Suprapubic skin (tissue), 4 donors: ENCODE measurements at places on chromosomes 13 and 19. TPM values are rescaled to one million over a fixed set of nuclear protein-coding genes. Genes with fewer than 3 reads are reported as not detected.

DNA sequence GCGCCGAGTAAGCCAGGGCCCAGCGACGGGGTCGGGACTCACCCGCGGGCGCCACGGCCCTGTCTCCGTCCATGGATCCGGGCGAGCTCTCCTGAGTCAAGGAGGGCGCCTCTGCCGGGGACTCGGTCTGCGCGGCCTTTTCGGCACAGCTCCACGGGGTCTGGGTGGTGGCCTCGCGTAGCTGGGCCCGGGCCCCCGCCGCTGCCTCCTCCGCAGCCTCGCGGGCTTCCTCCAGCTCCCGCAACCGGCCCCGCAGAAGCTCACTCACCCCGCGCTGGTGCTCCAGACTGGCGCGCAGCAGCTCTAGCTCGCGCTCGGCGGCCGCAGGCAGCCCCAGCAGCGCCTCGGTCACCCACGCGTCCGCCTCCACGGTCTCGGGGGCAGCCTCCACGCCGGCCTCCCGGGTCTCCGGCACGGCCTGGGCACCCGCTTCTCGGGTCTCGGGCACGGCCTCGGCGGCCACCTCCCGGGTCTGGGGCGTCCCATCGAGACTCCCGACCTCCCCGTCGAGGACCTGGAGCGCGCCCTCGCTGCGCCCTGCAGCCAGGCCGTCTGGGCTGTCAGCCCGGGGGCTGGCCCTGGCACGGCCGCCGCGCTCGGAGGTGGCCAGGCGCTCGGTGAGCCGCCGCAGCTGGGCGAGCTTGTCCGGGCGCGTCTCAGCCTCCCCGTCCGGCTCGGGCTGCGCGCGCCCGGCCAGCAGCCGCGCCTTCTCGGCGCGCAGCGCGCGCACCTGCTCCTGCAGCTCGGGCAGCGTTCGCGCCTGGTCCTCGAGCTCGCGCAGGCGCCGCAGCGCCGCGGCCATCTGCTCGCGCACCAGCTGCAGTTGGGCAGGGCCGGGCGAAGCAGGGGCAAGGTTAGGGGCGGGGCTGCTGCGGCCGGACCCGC lies 8.4 kb downstream of the KANK3 start:
- no peak overlapping the region for H3K27ac ChIP-seq
- H3K4me1 ChIP-seq = peaks cover 27% of the 10 kb centered on the region
- no peaks in the 10 kb centered on the region for H3K36me3 ChIP-seq

GRCh38 chr13:40648841-40649240 lies 17.6 kb downstream of the FOXO1 start:
- no peak for DNase-seq
- no peak overlapping the region for H3K4me3 ChIP-seq
- peaks cover 68% of the 10 kb centered on the region for H3K4me1 ChIP-seq
- no peaks in the 10 kb centered on the region for H3K27me3 ChIP-seq
- no peak overlapping the region for H3K27ac ChIP-seq
- no peaks in the 10 kb centered on the region for H3K36me3 ChIP-seq

DNA sequence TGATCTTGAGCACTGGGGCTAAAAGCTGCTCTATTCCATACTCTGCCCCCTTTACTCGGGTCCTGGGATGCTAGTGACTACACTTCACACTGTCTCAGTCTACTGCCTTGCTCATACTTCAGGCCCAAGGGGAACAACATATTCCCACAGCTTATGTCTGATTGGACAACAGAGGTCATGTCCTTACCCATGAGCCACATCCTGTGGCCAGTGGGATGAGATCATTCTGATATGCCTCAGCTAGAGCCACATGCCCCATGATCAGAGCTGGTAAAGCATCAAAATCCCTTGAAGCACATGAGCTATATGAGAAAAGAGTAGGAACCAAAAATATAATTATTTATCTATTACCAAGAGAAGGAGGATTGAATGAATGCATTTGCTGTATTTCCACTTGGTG lies 290.1 kb upstream of the TSHZ3 start:
- H3K4me1 ChIP-seq = no peaks in the 10 kb centered on the region
- DNase-seq = no peak
- peaks cover 7% of the 10 kb centered on the region for H3K27me3 ChIP-seq
- H3K27ac ChIP-seq = no peak overlapping the region
- no peak overlapping the region for H3K4me3 ChIP-seq

- no peaks in the 10 kb centered on the region for H3K36me3 ChIP-seq
- H3K27ac ChIP-seq = no peak overlapping the region
- no peak for DNase-seq
- peaks cover 46% of the 10 kb centered on the region for H3K4me1 ChIP-seq
- no peak overlapping the region for H3K4me3 ChIP-seq
These were observed 640 bp upstream of the EPOR start for GRCh38 chr19:11384778-11385129.

The ZNF221 gene
- 2.1 TPM for total RNA-seq

- H3K4me3 ChIP-seq = no peak overlapping the region
- H3K36me3 ChIP-seq = no peaks in the 10 kb centered on the region
- DNase-seq = no peak
- H3K4me1 ChIP-seq = peaks cover 37% of the 10 kb centered on the region
These were observed 2.6 kb downstream of the POU2F2 start for GRCh38 chr19:42129399-42130253.

DNA sequence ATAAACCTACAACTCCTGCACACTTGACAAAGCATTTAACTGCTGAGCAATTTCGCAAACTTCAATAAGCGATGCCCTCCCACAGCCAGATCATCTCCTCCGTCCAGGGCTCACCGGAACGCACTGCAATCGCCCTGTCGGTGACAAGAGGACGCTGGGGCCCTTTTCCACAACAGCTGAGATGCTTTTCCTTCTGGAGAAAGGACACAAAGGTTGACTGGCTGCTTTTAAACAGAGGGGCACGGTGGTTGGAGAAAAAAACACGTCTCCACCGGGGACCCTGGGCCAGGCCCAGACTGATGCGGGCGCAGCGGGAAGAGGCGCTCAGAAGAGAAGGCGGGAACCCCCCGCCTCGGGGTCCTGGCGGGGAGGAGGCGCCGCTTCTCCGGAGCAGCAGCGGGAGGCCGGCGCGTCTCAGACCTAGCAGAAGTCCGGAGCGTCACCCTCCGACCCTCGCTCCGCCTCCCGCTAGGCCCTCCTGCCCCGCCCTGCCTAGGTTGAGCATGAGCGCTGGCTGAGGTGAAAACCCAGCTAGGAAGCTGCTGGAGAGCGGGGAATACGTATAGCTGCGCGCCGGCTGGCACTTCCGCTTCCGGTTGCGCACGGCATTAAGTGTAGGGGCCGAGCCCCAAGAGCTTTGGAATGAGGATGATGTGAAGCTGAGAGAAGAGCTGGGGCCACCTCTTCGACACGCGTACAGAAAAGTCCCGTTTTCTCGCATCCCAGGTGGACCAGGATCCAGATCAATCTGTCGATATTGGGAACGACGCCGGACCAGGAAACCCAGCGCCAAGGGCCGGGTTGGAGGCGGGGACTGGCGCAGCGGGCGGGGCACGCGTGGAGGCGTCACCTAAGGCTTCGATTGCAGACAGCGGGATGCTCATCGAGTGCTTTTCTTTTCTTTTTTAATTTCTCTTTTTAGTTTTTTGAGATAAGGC lies at the start of gene ZNF846:
Gene ZNF846, minus strand, starts transcription at position 564 of the 938 bp plus-strand sequence. CDS start 3,788 bp downstream, outside the sequence.
- H3K4me1 ChIP-seq = peaks cover 20% of the 10 kb centered on the region
- H3K27ac ChIP-seq = peak within 1 kb of the TSS; percentile 96
- peak; percentile 93 for DNase-seq
- no peaks in the 10 kb centered on the region for H3K27me3 ChIP-seq

The PALM gene
- 45.4 TPM for total RNA-seq

The RUBCNL gene
- 0.57 TPM for total RNA-seq

- DNase-seq = no peak
- H3K36me3 ChIP-seq = peaks cover 22% of the 10 kb centered on the region
- H3K4me3 ChIP-seq = no peak overlapping the region
- H3K4me1 ChIP-seq = peaks cover 3% of the 10 kb centered on the region
- no peak overlapping the region for H3K27ac ChIP-seq
These were observed 20.8 kb downstream of the ANKRD10 start for GRCh38 chr13:110894086-110894485.
